ENCODE measurements at places on chromosomes 16 and 17.

- DNase-seq: no peak
These were observed 26.6 kb upstream of the KCNG4 start for GRCh38 chr16:84266451-84266850.

GRCh38 chr17:54418467-54418866 is 482.2 kb upstream of the TOM1L1 start:
- no peak for DNase-seq

- no peak for DNase-seq
These were observed 18.9 kb downstream of the ACSF3 start for GRCh38 chr16:89112377-89113151.

- DNase-seq: no peak
These were observed 7.2 kb upstream of the KRT36 start for GRCh38 chr17:41496803-41497484.

DNA sequence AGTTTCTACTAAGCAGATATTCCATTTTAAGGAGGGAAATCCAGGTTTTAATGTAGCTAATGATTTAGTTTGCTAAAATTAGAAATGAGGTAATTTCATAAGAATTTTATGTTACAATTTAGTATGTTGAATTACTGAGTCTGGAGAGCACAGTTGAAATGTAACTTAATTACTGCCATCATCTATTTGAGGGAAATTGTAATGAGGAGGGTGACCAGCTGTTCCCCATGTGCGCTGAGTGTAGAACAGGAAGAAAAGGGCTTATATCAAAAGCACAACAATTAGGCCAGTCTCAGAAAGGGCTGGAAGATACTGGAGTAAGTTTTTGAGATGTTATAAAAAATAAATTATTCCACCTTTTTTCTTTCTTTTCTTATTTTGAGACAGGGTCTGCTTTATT is 735.1 kb upstream of the GOT2 start:
- DNase-seq: no peak

- DNase-seq: no peak
These were observed 623.2 kb upstream of the ZFHX3 start for GRCh38 chr16:73670836-73671820.

DNA sequence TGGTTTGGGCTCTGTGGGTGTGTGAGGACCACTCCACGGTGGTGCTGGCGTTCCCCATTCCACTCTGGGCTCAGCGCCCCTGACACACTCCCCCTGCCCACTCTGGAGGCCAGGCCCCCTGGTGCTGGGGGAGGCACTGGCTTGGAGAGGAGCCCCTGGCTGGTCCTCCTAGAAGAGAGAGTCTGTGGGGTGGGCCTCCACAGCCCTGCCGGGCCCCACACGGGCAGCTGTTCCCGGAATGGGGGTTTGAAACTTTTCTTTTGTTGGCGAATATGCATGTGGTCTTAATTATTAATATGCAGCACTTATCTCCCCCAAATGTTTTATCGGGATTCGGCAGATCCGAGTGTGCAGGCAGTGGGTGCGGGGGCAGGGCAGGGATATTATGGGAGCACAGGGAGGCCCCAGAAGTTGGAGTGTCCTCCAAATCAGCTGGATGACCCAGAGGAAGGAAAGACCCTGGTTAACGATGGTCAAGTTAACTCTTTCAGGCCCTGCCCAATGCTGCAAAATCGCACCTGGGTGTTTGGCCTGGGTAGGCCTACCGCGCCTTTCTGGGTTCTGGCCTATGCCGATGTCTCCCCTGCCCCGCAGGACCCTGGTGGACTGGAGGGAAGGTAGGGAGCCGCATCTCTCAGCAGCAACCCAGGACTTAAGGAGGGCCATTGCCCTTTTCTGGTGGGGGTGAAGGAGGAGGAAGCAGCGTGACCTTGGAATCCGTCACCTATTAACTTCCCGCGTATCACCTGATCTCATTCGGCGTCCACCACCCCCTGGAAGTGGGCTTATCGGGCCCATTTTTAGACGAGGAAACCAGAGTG is 36.0 kb downstream of the TMEM235 start:
- DNase-seq: no peak

DNA sequence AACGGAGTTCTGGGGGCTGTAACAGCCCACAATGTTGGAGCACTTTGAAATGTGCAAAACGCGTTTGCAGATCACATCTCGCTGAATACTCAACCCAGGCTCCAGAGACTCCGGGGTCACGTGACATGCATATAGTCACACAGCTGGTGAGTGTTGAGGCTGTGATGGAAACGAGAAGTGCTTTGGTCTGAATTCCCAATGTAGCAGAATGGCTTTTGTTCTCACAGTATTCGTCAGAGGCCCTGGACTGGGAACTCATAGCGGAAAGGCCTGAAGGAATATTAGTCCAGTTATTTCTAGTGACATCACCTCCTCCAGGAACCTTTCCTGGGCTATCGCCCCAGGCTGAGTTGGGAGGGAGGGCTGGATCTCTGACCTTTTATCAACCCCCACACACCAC is 95.8 kb upstream of the CRHR1 start:
- DNase-seq: peak; percentile 56

DNA sequence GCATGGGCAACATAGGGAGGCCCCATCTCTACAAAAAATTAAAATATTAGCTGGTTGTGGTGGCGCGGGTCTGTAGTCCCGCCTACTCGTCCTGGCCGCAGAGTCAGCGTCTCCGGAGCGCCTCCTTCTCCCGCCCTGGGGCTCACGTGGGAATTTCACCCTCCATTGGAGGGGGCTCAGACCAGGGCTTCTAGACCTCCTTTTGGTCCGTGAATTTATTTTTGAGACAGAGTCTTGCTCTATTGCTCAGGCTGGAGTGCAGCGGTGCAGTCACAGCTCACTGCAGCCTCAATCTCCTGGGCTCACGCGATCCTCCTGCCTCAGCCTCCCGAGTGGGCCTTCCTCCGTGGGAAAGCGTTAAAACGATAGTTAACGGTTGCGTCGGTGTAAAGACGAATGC is 394 bp upstream of the NME4 start:
- no peak for DNase-seq

GRCh38 chr17:43860077-43860725 is 13.2 kb downstream of the CD300LG start:
- no peak for DNase-seq

DNA sequence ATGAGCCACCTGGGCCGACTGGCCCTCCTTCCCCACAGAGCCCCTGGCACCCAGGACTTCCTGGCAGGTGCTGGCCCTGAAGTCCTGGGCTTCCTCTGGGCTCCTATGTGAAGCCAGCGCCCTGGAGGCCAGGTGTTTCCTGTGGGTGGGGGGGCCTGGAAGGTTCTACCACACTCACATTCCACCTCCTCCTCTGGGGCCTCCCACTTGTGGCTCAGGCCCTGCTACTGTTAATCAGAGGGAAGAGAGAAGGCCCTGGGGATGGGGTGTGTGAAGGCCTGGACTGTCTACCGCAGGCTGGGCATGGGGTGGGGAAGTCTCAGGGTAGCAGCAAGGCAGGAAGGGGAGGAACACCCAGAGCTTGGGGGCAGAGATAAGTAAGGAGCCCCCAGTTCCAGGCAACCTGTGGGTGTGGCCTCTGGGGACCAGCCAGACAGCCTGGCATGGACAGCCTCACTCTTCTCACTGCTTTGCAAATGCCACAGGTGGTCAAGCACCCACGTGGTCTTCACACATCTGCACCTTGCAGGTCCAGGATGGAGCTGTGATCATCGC is 111.9 kb upstream of the TNRC6C start:
- DNase-seq: no peak

DNA sequence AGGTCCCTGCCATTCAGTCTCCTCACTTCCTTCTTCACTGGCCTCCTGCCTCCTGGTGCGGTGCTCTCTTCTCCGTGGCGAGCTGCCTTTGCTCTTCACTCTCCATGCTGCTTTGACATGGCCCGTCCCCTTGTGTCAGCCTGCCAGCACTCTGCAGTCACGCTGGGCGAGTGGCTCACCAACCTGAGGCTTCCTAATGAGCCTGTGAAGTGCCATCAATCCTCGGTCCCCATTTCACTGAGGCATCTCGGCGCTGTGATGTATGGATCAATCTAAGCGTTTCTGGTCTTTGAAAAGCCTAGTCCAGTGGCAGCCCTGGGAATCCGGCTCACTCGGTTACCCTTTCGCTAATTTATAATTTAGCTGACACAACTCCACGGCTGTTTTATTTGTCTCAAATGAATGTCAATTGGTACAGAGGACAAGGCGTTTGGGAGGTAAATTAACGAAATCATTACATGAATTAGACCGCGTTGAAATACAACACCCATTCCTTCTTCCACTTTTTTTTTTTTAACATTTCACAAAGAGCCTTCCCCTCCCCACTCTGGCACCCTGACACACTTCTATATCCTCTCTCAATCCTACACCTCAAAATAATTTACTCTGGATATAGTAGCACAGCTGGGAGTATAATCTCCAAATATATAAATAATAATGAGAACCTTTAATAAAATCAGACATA is 610.7 kb downstream of the TMEM114 start:
- no peak for DNase-seq

DNA sequence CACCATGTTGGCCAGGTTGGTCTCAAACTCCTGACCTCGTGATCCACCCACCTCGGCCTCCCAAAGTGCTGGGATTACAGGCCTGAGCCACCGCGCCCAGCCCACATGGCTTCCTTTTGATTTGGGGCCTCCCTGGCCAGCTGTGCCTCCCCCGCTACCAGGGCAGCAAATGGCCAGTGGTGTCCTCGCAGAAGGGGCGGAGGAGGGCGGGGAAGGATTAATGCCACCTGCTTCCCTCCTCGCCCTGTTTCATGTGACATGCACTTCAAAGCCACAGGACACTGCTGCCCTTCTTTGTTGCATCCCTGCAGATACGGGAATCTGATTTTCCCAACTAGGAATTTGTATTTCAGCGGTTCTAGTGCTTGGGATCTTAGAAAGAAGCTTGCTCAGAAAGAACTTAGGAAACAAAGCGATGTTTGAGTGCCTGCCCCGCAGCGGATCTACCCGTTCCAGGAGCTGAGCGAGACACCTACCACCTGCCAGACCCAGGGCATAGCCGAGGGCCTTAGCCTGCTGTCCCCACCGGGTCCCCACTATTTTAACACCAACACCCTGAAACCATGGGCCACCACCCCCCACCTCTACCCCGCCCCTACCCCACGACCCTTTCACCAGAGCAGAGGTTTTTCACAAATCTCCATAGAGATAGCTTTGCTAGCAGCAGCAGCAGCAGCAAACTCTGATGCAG is 37.7 kb upstream of the CCDC182 start:
- DNase-seq: peak; percentile 19

- no peak for DNase-seq
These were observed 90.4 kb upstream of the TNRC6C start for GRCh38 chr17:77867976-77868713.

DNA sequence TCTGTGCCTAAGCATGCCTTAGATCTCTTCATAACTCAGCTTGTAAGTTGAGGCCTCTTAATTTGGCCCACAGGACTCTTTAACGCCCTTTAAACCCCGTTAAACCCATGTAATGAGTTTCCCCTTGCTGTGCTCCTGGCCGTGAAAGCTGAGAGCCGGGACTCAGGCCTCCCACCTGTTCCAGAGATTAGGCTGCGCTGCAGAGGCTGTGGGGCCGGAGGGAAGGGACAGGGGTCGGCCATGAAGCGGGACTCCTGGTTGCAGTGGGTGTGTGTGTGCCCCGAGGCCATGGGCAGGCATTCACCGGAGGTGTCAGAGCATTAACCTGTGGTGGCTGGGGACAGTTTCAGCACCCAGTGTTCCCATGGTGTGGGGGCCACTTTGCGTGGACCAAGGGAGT is 150.8 kb upstream of the IRX3 start:
- DNase-seq: no peak

- DNase-seq: no peak
These were observed 10.6 kb upstream of the TFAP4 start for GRCh38 chr16:4283441-4283840.

DNA sequence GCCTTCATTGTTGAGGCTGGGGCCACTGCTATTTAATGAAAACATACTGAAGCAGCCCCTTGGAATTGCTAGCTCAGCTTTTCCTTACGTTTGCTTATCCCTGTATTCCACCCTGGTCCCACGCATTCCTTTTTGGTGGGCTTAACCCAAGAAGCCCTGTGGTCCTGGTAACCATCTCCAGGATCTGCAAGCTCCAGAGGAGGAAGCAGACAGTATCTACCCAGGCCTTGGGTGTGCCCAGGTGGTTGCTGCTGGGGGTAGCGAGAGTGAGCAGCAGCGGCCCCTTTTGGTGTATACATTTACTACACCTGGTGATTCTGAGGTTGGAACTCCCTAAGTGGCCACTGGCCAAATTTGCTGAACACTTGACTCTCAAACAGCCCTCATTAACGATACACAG is 97.7 kb downstream of the CBLN1 start:
- no peak for DNase-seq

DNA sequence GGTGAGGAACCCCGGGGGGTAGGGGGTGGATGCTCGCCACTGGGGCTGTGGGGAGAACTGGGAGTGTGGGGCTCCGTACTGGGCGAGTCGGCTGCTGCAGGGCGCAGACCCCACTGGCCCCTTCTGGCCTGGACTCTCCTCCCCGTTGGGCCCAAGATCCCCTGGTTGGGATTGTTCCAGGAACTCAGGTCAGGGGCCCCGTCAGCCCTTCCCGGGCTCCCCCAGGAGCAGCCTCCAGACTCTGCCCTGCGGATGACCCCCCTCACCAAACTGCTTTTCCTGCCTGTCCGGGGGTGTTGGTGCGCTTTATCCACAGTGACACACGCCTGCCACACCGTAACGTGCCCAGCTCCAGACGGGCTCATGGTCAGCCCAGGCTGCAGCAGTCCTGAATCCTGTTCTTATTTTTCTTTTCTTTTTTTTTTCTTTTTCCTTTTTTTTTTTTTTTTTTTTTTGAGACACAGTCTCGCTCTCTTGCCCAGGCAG is 21.1 kb downstream of the CENPX start:
- DNase-seq: no peak

GRCh38 chr17:72461757-72462156 is 340.9 kb downstream of the SOX9 start:
- no peak for DNase-seq

DNA sequence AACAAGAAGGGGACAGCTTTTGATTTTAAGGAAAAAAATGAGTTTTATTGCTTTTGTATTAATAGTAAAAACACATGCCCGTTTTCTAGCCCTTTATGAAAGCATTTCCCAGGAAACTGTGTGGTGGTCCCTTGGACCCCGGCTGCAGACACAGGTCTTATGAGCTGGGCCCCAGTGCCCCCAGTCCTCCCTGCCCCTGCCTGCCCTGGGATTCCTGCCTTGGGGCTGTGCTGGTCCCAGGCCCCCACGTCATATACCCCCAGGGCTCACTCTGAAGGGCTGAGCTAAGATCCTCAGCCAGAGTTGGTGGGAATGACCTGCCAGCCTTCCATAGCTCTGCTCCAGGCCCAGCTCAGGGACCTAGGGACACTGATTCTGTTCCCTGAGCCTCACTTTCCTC is 30.8 kb downstream of the GINS2 start:
- no peak for DNase-seq

- DNase-seq: no peak
These were observed 450.7 kb upstream of the CCL2 start for GRCh38 chr17:33804401-33804800.
